Activated CD8-positive, alpha-beta T cell treated with anti-CD3 and anti-CD28 coated beads for 36 hours (primary cell): ENCODE measurements at places on chromosomes 11 and 22.

GRCh38 chr11:119571311-119571710 lies 148.3 kb upstream of the THY1 start:
- no peak overlapping the region for H3K4me3 ChIP-seq
- no peaks in the 10 kb centered on the region for H3K4me1 ChIP-seq
- no peak overlapping the region for H3K27ac ChIP-seq
- H3K27me3 ChIP-seq = no peaks in the 10 kb centered on the region
- no peak for DNase-seq
- H3K36me3 ChIP-seq = no peaks in the 10 kb centered on the region

DNA sequence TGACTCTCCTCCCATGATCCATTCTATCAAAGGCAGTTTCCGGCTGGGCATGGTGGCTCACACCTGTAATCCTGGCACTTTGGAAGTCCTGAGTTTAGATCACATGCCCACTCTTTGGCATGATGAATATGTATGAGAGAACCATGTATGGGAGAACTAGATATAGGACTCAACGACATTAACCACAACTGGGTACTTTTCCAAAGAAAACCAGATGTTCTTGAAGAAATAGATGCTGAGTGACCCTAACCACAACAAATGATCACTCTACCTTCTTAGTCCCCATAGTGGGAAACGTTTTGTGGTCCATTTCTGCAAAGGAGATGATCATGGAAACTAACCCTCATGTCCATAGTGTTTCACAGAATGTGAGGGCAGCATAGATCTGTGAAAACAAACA lies 13.6 kb downstream of the FJX1 start:
- no peaks in the 10 kb centered on the region for H3K36me3 ChIP-seq
- no peaks in the 10 kb centered on the region for H3K4me1 ChIP-seq
- peaks cover 40% of the 10 kb centered on the region for H3K27me3 ChIP-seq
- H3K4me3 ChIP-seq = no peak overlapping the region
- no peak for DNase-seq

DNA sequence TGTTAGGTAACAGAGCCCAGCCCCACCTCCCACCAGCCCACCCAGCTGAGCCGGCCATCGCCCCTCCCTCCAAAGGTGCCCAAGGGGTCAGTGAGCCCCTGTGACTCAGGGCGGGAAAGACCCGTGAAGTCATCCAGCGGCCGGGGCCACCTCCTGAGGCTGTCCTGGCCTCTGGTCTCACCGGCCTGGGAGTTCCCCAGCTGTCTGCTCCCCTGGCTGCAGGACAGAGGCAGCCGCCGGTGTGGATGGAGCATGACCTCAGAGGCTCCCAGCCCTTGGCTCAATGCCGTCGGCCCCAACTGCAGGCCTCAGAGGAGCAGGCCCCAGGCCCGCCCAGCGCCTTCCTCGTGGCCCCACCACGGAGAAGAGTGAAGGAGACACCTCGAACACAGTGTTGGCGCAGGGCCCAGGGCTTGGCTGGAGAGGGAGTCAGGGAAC lies 28.7 kb downstream of the RPL3 start:
- no peak overlapping the region for H3K4me3 ChIP-seq
- no peaks in the 10 kb centered on the region for H3K27me3 ChIP-seq
- no peaks in the 10 kb centered on the region for H3K4me1 ChIP-seq
- H3K36me3 ChIP-seq = no peaks in the 10 kb centered on the region
- no peak overlapping the region for H3K27ac ChIP-seq

DNA sequence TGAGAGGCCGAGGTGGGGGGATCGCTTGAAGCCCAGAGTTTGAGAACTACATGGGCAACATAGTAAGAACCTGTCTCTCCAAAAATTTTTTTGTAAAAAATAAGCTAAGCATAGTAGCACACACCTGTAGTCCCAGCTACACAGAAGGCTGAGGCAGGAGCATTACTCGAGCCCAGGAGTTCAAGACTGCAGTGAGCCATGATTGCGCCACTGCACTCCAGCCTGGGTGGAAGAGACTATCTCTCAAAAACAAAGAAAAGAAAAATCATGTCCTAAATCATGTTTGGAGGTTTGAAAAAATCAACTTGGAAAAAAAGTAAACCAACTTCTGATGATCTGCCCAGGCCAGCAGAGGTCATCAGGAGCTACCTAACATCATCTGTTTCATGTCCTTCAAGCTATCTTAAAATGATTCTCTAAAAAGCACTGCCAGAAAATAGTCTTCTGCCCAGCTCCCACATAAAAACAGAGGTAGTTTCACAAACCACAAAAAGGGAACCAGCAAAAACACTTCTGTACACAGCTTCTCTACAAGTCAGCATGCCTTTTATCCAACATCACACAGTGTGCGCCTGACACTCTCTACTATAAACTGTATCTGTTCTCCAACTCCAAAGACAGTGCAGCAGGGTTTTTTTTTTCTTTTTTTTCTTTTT lies 165.0 kb downstream of the SOX6 start:
- no peaks in the 10 kb centered on the region for H3K27me3 ChIP-seq
- no peaks in the 10 kb centered on the region for H3K4me1 ChIP-seq
- no peaks in the 10 kb centered on the region for H3K36me3 ChIP-seq

- no peaks in the 10 kb centered on the region for H3K4me1 ChIP-seq
- no peak overlapping the region for H3K4me3 ChIP-seq
- no peaks in the 10 kb centered on the region for H3K36me3 ChIP-seq
- H3K27me3 ChIP-seq = peaks cover 1% of the 10 kb centered on the region
- no peak overlapping the region for H3K27ac ChIP-seq
Observed at GRCh38 chr22:19705181-19705934, 8.9 kb upstream of the SEPTIN5 start.

DNA sequence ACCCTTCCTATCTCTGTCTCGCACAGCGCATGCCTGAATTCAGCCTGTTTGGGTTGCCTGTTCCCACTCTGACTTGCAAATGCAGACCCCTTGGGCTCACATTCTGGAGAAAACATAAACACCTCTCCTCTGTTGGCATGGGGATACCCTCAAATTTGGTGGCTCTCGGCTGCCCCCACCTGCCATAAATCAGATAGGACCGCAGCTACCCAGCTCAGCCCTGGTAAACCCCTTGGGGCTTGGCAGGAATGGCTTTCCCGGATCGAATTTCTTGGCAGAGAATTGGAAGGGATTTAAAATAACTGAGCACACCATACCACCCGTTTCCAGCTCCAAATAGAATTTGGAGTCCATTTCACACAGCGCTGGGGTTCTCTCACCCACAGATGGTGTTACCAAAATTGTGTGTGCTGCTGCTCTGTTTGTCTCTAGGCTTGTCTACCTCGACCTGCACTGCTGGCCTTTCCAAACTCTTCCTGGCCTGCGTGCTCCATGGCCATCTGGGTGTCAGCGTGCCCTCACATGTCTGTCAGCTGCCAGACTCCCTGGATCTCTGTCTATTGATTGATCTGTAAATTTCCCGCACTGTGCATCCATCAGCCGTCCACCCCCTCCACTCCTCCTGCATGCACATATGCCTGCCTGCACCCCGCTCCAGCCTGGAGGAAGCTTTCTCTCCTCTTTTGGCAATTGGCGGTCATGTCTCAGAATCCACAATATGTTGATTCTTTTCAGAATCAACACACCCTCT lies 134.0 kb downstream of the NTM start:
- H3K27ac ChIP-seq = no peak overlapping the region
- DNase-seq = no peak
- no peak overlapping the region for H3K4me3 ChIP-seq
- no peaks in the 10 kb centered on the region for H3K36me3 ChIP-seq
- peaks cover 2% of the 10 kb centered on the region for H3K27me3 ChIP-seq

- no peak for DNase-seq
- H3K27me3 ChIP-seq = no peaks in the 10 kb centered on the region
- peaks cover 68% of the 10 kb centered on the region for H3K4me1 ChIP-seq
- H3K4me3 ChIP-seq = no peak overlapping the region
- H3K36me3 ChIP-seq = peaks cover 64% of the 10 kb centered on the region
- peak overlapping the region; percentile 44 for H3K27ac ChIP-seq
Observed at GRCh38 chr22:21761994-21762680, 26.5 kb upstream of the YPEL1 start.

DNA sequence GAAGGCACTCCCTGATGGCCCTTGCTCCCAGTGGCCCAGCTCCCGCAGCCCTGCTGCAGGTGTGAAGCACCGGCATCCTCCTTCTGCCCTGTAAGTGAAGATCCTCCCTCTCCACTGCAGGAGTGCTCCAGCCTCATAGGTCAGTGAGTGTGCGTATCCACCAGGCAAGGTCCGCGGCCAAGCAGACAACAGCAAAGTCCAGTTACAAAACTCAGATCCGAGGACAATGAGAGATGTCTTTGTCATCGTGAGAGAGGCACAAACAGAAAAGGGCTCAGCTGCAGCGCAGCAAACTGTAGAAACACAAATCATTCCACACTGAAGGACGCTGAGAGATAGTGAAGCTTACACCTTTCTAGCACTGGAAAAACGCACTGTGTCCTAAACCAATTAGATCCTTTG lies 46.1 kb downstream of the MYH9 start:
- H3K4me3 ChIP-seq = no peak overlapping the region
- no peak for DNase-seq
- peak overlapping the region; percentile 97 for H3K27ac ChIP-seq
- peaks cover 92% of the 10 kb centered on the region for H3K4me1 ChIP-seq

GRCh38 chr11:109788948-109789490 lies 304.2 kb upstream of the ZC3H12C start:
- H3K4me3 ChIP-seq = no peak overlapping the region
- H3K27me3 ChIP-seq = no peaks in the 10 kb centered on the region
- no peaks in the 10 kb centered on the region for H3K36me3 ChIP-seq
- H3K27ac ChIP-seq = no peak overlapping the region

DNA sequence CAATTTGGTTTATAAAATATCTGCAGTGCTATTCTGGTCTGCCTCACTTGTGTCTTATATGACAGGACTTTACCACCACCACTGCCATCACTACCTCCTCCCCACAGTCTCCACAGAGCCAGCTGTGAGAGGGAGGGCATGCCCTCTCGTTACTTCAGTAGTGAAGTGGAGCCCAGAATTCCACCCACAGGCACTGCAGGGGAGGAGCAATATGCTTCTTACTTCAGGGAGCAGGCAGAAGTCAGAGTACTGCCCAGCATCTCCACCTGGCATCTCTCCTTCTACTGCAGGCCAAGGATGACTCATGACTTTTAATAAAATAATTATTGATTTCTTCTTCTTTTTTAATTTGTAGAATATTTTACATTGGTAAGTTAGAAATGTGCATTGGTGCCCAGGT lies 255.5 kb downstream of the DYNC2H1 start:
- H3K27ac ChIP-seq = no peak overlapping the region
- no peaks in the 10 kb centered on the region for H3K36me3 ChIP-seq
- no peak for DNase-seq
- H3K4me3 ChIP-seq = no peak overlapping the region
- H3K4me1 ChIP-seq = no peaks in the 10 kb centered on the region
- H3K27me3 ChIP-seq = no peaks in the 10 kb centered on the region

DNA sequence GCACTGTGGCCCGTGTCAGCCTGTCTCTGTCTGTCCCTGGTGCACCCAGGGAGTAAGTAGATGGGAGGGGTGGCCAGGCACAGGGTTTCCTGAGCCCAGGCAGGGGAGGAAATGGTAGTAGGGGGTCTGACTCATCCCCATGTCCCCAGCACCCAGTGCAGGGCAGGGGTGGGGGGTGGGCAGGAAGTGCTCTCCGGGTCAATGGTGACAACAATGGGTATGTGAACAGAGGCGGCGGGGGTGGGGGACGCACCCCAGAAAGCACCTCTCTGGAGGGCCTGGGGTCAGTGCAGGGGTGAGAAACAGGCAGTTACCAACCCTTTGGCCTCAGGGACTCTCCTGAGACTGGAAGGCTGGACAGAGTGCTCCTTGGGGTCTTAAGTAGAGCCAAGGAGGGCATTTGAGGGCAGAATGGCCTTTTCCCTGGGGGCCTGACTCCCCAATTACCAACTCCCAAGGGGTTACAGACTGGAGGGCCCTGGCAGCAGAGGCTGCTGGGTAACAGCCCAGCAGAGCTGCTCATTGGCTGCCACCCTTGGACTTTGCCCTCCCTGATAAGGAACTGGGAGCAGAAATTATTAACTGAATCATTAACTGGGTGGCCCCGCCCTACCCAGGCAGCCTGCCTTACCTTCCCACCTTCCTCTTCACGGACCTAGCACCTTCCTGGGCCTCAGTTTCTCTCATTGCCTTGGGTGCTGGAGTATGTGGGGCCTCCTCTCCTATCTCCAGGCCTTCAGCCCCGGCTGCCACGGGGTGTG lies 4.2 kb downstream of the MYRF start:
- peak; percentile 81 for DNase-seq
- no peaks in the 10 kb centered on the region for H3K36me3 ChIP-seq
- H3K27me3 ChIP-seq = peaks cover 15% of the 10 kb centered on the region
- H3K4me1 ChIP-seq = peaks cover 21% of the 10 kb centered on the region
- H3K27ac ChIP-seq = peak overlapping the region; percentile 85
- no peak overlapping the region for H3K4me3 ChIP-seq

GRCh38 chr11:10858439-10859325 lies 829 bp upstream of the ZBED5 start:
- peak overlapping the region; percentile 97 for H3K4me3 ChIP-seq
- peak overlapping the region; percentile 98 for H3K27ac ChIP-seq
- no peaks in the 10 kb centered on the region for H3K27me3 ChIP-seq

DNA sequence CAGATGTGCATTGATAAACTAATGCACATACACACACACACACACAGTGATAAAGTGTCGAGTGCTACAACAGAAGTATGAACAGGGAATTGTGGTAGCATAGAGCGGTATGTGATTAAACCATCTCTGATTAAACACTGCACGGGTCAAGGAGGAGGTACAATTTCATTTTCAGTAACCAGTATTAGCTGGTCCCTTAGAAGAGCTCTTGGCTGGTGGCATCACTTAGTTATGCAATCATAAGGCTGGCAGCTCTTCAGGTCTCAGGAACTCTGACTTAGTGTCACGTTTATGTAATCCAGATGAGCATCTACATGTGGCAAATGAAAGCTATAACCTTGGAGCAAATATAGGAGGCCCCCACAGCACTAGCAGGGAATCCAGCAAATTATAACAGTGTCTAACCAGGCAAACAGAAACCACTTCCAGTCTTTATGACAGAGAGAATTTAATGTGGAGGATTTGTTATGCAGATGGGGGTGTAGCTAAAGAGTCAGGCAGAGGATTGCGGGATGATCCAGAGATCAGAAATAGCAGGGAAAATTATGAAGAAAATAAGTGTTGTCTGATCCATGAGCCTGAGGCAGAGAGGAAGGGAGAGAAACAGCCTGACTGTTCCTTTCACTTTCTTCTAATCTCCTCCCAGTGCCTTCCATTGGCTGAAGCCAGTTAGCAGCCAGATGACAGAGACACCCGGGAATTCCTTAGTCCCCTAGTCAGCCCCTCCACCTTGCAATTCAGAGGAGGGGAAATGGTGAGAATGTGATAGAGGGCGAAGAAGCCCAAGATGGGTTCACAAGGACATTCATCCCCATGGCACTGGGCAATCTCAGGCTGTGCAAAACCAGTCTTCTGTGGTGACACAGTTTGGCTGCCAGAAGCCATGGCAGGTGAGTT lies 533.1 kb upstream of the TENM4 start:
- H3K27me3 ChIP-seq = no peaks in the 10 kb centered on the region
- DNase-seq = no peak
- no peaks in the 10 kb centered on the region for H3K36me3 ChIP-seq
- H3K4me1 ChIP-seq = no peaks in the 10 kb centered on the region
- no peak overlapping the region for H3K4me3 ChIP-seq

- no peak overlapping the region for H3K4me3 ChIP-seq
- H3K36me3 ChIP-seq = no peaks in the 10 kb centered on the region
- peaks cover 12% of the 10 kb centered on the region for H3K27me3 ChIP-seq
Observed at GRCh38 chr11:69538854-69539253, 57.4 kb downstream of the LINC01488 start.

- H3K36me3 ChIP-seq = no peaks in the 10 kb centered on the region
- H3K4me3 ChIP-seq = no peak overlapping the region
- peaks cover 2% of the 10 kb centered on the region for H3K27me3 ChIP-seq
- peak; percentile 31 for DNase-seq
Observed at GRCh38 chr11:57116654-57117053, 65.1 kb upstream of the LRRC55 start.
